Type B pancreatic cell (in vitro differentiated cells): ENCODE measurements at places on chromosomes 6 and 20. TPM values are rescaled to one million over a fixed set of nuclear protein-coding genes. Genes with fewer than 3 reads are reported as not detected.

The RAB44 gene
- total RNA-seq = 0.07 TPM in 1 of 2 replicates, not detected in the other

DNA sequence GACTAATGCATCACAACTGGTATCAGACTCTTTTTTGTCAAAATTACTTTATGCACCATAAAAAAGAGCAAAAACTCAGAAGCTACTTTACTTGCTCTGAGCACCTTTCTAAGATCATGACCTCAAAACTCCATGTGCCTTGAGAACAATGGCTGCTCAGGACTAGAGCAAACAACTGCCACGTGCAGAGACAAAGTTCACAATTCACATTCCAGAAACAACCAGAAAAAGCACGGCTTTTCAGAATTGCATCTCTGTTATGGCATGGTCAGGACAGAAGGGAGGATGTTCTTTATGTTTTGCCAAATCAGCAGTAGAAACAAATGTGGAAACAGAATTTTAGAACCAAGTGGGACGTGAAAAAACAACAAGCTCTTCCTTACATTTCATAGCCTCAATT is 70.5 kb downstream of the CNKSR3 start:
- peaks cover 19% of the 10 kb centered on the region for H3K4me1 ChIP-seq
- no peaks in the 10 kb centered on the region for H3K27me3 ChIP-seq
- H3K27ac ChIP-seq = no peak overlapping the region
- H3K4me3 ChIP-seq = no peak overlapping the region
- no peak for DNase-seq

DNA sequence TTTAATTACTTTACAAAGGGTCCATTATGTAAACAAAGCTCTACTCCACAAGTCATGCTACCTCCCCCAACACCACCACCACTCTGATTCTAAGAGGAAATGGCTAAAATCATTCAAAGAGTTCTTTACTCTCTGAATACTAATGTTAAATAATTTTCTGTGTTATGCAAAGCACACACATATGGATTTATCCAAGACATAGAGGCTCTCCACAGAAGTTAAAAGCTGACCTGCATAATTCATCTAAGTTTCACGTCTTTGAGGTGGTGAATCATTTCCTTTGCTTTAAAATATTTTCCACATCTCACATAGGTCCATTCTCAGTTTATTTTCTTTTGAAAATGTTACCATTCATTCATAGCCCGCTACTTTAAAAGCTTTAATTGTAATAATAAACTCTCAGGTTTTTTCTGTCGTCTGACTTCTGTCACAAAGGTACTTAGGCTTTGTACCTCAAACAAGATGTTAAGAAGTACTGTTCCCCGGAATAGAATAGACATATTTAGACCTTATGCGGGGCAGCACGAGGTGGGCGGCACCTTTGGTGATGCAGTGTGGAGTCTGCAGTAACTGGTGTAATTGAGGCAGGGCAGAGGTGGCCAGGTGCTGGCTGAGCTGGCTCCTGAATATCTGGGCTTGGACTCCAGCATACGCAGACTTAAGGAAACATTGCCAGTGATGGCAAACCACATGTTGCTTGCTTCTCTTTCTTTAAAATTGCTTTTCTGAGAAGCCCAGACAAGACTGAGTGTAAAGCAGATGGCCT is 55.8 kb downstream of the KIF6 start:
- no peak overlapping the region for H3K27ac ChIP-seq
- H3K4me3 ChIP-seq = no peak overlapping the region
- H3K27me3 ChIP-seq = no peaks in the 10 kb centered on the region
- H3K4me1 ChIP-seq = peaks cover 18% of the 10 kb centered on the region

GRCh38 chr20:51385646-51386530 is 156.6 kb downstream of the NFATC2 start:
- H3K36me3 ChIP-seq = no peaks in the 10 kb centered on the region
- no peak overlapping the region for H3K27ac ChIP-seq
- peaks cover 11% of the 10 kb centered on the region for H3K4me1 ChIP-seq
- H3K4me3 ChIP-seq = no peak overlapping the region
- no peak for DNase-seq
- H3K27me3 ChIP-seq = no peaks in the 10 kb centered on the region

DNA sequence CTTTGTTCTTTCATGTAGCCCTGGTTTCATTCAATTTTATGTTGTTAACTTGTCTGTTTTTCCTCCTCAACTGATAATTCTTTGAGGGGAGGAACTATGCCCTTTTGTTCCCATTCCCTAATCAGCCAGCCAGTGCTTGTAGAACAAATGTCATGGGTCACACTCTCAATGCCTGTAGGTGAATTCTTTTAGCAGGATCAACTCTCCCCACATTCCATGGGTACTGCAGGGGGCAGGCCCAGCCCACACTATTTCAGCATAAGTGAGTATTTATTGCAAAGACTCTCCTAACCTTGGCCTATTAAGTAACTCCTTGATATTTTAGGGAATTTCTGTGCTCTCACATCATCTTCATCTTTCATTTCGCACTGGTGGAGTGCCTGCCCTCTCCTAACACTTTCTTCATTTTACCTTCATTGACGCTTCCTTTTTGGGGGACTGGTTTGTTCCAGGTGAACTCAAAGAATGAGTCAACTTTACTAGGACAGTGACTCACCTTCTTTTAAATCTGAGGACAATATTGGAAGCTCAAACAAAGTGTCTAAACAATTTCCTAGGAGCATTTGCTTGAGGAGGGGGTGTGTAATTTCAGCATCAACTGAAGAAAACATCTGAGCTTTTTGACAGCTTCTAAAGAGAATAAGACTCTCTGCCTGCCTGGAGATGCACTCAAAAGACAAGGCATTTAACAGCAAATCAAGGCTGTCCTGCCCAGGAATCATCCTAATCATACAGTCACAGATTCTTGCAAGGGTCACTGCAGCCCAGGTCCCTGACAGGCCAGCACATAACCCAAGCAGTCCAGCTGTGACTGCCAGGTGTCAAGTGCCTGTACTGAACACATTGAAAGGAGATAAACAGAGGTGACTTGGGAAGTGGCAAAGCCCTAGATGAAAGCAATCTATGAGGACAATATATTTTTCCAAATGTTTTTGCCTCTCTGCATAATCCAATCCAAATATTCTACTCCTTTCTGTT is 263.9 kb upstream of the PRND start:
- H3K36me3 ChIP-seq = peaks cover 4% of the 10 kb centered on the region
- H3K27me3 ChIP-seq = no peaks in the 10 kb centered on the region
- H3K4me1 ChIP-seq = peaks cover 10% of the 10 kb centered on the region
- H3K4me3 ChIP-seq = no peak overlapping the region
- H3K27ac ChIP-seq = no peak overlapping the region
